ENCODE measurements at places on chromosomes 16 and 17.

DNA sequence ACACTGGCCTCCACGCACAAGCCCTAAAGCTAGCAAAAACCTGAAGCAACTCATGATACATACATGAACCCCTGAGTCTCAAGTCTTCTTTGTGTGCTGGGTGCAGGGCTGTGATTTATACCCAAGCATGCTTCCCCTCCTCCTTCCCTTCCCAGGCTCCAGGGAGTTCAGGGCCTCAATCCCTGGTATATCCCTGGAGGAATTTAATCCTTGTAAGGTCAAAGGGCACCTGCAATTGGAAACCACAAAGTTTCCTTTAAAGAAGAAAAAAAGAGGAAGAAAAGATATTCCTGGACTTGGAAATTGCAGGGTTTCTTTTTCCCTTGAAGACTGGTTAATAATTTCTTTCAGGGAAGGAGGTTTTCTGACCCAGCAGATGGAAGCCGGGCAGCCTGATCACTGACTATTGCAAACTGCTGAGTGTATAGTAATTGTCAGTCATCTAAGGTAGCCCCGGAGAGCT, 182.3 kb downstream of the AATF start:
- DNase-seq: no peak

GRCh38 chr16:48123104-48123788, 32.5 kb downstream of the ABCC12 start:
- DNase-seq: peak; percentile 27

DNA sequence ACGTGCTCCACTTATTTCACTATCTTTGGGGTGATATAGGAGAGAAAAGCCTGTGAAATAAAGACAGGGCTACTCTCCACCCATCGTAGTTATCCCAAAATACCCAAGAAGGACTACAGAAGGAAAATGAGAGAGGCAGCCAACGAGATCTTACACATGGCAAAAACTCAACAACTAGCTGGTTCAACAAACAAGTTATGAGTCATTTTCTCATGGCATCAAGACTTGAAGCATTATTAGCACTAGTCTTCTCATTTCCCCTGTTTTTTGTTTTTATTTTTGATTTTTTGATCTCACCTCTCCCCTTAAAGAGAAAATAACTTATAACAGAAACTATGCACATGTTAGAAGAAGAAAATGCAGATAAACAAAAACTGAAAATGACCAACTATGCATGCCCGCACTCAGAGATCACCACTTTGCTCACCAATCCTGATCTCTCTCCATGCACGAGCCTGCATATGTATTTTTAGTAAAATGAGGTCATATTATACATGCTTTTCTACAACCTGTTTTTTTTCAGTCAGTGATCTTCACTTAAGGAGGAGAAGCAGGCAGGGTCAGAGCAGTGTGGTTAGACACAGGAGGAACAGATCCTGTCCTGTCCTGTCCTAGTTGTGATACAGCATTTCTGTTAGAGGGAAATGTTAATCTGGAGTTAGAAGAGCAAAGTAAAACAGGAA, 22.8 kb downstream of the FAM117A start:
- DNase-seq: peak; percentile 52

- DNase-seq: no peak
Measured at GRCh38 chr17:33285413-33285812, 7.7 kb downstream of the ASIC2 start.

DNA sequence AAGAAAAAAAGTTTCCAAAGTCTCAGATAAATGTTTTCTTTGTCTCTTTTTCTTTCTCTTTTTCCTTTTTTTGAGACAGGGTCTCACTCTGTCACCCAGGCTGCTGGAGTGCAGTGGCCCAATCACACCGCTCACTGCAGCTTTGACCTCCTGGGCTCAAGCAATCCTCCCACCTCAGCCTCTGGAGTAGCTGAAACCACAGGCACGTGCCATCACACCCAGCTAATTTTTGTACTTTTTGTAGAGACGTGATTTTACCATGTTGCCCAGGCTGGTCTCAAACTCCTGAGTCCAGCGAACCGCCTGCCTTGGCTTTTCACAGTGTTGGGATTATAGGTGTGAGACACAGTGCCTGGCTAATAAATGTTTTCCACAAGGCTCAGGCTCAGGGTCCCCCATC, 53.3 kb upstream of the KSR1 start:
- DNase-seq: no peak

- DNase-seq: no peak
Measured at GRCh38 chr16:3363793-3364192, 8.1 kb downstream of the OR2C1 start.

- DNase-seq: no peak
Measured at GRCh38 chr17:73591296-73592078, 52.8 kb downstream of the SDK2 start.

DNA sequence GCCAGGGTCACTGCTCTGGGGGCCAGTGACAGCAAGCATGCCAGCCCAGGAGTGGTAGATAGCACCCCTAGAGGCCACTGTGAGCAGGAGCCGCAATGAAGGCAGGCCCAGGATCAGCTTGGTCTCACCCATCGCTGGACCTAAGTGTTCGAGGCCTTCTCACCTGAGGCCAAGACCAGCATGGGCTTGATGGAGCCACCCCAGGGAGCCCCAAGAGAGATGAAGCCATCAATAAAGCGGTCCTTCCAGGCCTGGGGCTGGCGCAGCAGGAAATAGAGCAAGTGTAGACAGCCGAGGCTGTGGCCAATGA, 1.8 kb downstream of the LCAT start:
- peak; percentile 17 for DNase-seq

DNA sequence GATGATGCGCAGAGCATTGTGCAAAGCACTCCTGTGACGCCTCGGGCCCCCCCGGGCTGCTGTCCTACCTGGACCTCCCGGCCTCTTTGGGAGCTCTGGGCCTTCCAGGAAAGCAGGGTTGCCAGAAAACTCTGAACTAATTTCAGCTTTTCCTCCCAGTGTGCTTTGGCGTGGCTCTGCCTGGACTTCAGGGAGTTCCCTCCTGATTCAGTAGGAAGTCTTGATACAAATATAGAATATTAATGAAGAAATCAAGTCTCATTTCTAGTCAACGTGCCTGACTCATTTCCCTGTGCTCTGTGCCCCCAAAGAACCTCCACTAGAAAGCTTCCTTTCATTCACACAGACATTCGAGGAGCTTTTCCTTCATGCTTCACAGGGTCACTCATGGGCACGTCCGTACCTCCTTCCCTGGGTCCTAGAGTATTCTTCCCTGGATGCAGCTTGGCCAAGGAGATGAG, 84.0 kb upstream of the NOL11 start:
- DNase-seq: no peak

- DNase-seq: no peak
Measured at GRCh38 chr17:71631483-71631882, 489.3 kb upstream of the SOX9 start.

DNA sequence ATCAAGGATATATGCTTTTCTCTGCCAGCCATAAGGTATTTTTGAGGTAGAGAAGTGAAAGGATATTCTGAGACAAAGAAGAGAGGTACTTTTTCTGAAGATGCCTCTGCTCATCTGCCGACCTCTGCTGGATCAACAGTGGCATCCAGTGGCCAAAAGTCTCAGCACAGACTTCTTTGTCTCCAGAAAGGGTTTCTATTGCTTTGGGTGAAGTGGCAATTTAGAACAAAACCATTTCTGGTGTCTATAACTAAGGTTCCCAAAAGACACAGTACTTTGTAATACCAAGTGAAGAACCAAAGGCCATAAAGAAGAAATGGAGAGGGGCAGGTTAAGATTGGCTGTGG, 155.2 kb upstream of the C17orf78 start:
- DNase-seq: no peak

All from inflammatory macrophage (primary cell).